ENCODE measurements at places on chromosomes 2 and 18.

GRCh38 chr2:8545695-8546611 lies 135.9 kb upstream of the ID2 start:
- no peak for DNase-seq

GRCh38 chr18:21112140-21112473 lies 494 bp upstream of the ROCK1 start:
- DNase-seq = no peak

GRCh38 chr18:36513556-36513955 lies 216.0 kb downstream of the FHOD3 start:
- no peak for DNase-seq

- no peak for DNase-seq
These were observed 24.4 kb downstream of the MBP start for GRCh38 chr18:77108001-77108692.

DNA sequence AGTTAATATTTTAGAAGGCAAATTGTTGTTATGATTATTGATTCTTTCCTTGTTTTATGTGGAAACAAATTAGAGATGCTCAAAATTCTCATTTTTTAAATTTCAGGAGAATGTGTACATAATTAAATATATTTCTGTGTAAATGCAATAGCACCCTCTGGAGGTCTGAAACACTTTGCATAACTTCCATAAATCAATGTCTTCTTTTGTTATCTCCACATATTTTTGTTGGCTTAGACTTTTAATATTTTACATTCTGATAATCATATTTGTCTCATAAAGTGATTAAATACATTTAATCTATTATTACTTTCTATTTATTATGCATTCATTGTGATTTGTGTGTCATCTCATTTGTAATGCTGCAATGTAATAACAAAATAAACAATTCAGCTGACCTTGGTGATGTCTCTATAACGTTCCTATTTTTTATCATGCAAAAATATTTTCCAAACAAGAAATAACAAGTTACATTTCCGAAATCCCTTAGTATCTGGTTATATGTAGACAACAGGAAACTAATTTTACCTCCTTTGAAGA lies 201.8 kb upstream of the GALNT5 start:
- no peak for DNase-seq

DNA sequence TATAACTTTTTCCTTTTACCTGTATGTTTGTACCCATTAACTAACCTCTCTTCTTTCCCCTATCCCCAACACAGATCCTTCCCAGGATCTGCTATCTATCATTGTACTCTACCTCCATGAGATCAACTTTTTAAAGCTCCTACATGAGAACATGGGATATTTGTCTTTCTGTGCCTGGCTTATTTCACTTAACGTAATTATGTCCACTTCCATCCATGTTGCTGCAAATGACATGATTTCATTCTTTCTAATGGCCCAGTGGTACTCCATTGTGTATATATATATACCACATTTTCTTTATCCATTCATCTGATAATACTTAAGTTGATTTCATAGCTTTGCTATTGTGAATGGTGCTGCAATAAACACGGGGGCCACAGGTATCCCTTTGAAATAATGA lies 135.9 kb upstream of the THUMPD2 start:
- DNase-seq = no peak

GRCh38 chr2:108229875-108230274 lies 9.9 kb upstream of the SULT1C3 start:
- DNase-seq = no peak

GRCh38 chr2:203928849-203929248 lies 7.7 kb upstream of the ICOS start:
- no peak for DNase-seq
